ENCODE measurements at places on chromosomes 13 and 19.
A peak's percentile ranks its signal among the peaks of the same experiment; 100 is the strongest.

DNA sequence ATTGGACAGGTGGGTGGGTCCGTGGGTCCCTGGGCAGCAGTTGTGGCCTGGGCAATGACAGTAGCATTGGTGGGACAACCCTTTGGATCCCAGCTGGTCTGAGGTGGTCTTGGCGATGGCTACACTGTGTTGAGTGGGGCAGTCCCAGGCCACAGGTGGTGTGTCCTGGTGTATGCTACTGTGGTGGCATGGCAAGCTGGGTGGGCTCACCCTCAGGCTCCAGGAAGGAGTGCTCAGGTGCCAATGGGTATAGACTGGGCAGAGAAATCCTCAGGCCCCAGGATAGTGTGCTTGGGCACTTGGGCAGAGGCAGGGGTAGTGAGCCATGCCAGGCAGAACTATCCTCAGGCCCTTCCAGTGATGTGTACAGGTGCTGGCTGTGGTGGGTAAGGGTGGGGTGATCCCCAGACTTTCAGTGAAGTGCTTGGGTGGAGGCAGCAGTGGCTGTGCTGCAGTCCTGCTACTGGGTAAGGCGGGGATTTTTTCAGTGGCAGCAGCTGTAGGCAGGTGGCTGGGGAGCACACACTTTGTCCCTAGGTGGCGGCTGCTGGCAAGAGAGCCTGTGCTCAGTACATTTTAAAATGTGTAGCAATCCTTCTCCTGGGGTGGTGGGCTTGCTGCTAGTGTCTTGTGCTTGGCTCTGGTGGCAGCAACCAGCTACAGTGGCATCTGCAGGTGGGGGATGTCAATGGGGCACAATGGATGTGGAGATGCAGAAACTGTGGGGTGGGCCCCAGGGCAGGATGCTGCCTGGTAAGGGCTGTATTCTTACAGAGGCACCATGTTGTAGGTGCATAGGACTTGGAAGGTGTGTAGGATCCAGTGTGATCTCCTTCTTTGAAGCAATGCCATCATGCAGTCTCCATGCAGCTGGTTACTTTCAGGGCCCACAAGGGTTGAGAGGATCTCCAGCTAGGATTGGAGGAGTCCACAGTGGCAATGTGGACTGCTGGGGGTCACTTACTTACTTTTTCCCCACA lies 64.9 kb downstream of the DNAJC3 start:
- no peak for DNase-seq

DNA sequence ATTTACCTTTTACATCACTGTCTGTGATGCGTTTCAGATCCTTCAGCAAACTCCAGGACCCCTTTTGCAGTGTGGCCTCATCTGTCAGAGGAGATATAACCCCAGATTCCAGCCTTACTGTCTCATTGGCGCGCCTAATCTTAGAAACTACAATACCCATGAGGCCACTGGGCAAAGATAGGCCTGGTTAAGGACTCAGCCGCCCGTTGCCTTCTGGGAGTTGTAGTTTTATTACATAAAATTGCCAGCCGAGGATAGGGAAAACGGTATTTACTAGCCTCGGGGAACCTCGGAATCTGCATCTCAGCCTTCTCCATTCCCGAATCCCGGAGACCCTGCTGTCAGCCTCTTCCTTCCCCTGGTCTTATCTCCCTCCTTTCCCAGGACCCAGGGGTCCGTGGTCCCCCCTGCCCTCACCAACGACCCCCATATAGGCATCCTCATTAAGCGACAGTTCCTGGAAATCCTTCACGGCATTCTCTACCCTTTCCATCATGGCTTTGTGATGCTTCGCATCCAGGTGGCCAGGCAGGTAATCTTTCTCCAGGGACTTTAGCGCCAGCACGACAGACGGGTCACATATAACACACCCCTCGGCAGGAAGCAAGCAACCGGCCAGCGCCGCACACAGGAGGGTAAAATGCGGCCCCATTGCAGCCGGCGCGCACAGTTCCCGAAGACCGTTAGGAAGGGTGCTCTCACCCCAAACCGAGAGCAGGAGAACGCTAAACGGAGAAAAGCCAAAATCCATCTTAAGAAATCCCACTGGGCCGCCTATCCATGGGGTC lies 1.3 kb downstream of the IZUMO1 start:
- DNase-seq: peak; percentile 92

DNA sequence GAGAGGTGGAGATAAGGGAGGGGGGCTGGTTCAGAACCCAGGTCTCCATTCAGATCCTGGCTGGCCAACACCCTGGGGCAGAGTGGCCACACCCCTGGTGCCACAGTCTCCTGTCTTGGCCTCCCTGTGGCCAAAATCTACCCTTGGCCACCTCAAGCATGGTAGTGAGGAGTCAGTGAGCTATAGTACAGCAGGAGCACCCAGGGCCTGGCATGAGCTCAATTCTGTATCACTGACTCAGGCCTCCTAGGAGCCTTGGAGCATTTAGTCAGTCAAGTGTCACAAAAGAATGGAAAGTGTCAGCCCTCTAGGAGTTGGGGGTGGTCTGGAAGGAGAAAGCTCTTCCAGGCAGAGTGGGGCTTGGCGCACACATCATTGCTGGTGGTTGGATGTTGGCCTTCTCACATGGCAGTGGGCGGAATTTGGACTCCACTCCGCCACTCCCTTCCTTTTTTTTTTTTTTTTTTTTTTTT lies 6.6 kb upstream of the CD79A start:
- no peak for DNase-seq

- peak; percentile 90 for DNase-seq
Measured at GRCh38 chr19:48489608-48490216, 20.5 kb downstream of the CYTH2 start.

DNA sequence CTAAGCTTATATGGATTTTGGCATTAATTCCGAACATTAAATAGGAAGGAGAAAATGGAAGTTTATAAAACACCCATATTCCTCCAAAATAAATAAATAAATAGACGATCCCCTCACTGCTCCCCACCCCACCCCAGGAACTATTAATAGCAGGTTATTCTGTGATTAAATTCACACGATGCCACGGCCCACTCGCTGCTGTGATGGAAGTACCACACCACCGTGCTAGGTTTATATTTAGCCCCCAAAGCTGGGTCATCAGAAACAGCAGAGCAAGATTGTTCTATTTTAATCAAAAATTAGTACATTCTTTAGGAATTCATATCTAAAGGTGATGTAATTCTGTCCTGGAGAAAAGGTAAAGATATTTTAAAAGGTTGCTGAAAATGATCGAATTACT lies 65.4 kb downstream of the CCDC70 start:
- no peak for DNase-seq

GRCh38 chr19:42003506-42004294 lies 9.7 kb upstream of the ATP1A3 start:
- DNase-seq: no peak

DNA sequence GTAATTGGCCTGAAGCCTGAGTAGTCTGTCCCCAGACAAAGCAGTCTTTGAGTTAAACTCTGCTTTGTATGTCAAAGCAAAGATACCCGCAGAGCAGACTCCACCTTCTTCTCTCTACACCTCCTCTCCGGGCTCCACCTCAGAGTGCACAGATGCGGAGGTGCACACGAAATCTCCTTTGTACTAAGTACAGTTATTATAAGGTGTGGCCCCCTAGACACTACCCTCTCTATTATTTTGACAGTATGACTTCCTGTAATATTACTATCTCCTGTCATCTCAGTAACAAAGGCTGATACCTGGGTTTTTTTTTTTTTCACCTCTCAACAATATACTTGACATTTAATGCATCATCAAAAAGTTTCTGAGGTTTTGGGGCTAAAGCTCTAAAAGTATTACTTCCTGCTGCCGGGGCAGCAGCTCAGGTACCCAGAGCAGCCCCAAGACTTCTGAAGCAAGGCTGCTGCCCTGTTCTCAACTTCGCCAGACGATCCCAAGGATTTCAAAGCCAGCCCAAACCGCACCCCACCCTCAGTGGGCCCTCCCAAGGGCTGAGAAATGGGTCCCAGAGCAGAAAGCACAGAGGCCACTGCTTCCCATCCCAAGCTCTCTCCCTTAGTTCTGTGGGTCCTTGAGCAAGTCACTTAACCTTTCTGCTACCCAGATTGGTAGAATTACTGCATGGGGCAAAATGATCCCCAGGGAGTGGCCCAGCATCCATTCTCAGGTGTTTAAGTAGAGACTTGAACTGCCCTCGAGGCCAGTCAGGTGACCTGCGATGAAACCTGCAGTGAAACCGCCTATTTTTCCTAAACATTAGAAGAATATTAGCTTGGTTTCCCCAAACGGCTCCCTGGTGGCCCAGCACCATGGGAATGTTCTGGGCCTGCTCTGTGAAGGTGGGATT lies 180.6 kb downstream of the FOXO1 start:
- no peak for DNase-seq

DNA sequence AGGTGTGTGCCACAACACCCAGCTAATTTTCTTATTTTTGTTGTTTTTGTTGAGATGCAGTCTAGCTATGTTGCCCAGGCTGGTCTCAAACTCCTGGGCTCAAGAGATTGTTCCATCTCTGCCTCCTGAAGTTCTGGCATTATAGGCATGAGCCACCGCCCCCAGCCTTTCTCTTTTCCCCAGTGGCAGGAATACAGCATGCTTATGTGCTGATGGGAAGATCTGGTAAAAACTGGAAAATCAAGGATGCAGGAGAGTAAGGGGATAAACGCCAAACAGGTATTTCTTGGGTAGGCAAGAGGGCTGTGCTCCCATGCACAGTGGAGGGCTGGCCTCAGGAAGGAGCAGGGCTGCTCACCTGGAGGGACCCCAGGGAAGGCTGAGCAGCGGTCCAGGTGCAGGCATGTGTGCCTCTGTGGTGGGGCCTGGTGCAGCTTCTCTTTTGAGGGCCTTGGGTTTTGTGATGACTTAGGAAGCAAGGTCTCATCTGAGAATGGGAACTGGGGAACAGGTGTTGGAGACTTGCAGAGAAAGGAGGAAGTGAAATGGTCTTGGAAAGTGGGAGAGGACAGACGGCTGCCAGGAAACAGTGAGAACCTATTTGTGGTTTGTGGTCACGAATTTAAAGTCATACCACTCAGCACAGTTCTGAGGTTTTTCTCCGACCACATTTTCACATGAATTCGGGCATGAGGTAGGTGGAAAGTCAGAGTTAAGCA lies 106.5 kb downstream of the TEX26 start:
- DNase-seq: no peak

GRCh38 chr19:23542562-23542961 lies 144.4 kb downstream of the ZNF675 start:
- no peak for DNase-seq

DNA sequence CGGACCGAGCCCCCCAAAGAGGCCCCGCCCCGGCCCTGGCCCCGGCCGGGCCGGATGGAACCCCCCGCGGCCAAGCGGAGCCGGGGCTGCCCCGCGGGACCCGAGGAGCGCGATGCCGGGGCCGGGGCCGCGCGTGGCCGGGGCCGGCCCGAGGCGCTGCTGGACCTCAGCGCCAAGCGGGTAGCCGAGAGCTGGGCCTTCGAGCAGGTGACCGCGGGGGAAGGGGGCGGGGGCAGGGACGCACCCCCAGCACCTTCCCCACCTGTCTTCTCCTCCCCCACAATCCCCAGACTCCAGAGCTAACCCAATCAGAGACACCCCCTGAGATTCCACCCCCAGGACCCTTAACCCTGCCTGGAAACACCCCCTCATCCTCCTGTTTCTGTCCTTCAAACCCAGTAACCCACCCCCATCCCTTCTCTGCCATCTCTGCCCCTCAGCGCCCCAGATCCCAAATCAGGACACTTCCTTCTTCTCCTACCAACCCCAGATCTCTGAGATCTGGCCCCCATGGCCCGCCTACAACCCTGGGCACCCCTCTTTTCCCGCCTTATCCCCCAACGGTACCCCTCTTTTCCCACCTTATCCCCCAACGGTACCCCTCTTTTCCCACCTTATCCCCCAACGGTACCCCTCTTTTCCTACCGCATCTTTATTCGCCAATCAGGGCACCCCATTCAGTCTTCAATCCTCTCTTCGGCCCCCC lies 505 bp downstream of the ZSWIM4 start:
- no peak for DNase-seq
